ENCODE measurements at places on chromosomes 5 and 9.

DNA sequence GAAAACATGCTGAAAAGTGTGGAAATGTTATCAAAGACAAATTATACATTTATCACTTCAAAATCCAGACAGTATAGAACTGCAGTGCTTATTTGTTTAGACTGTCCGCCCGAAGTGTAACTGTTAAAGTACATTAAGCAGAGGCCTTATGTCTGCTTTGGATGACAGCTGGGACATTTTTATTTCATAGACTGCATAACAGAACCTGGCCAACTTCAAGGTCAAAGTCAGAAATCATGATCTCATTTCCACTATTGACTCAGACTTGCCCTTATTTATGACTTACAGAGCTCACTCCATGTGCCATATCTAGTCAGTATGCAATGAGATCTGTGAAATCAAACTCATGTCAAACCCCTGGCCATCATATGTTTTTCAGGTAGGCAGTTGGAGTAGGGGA, 87.7 kb downstream of the RAB3C start:
- DNase-seq: no peak

DNA sequence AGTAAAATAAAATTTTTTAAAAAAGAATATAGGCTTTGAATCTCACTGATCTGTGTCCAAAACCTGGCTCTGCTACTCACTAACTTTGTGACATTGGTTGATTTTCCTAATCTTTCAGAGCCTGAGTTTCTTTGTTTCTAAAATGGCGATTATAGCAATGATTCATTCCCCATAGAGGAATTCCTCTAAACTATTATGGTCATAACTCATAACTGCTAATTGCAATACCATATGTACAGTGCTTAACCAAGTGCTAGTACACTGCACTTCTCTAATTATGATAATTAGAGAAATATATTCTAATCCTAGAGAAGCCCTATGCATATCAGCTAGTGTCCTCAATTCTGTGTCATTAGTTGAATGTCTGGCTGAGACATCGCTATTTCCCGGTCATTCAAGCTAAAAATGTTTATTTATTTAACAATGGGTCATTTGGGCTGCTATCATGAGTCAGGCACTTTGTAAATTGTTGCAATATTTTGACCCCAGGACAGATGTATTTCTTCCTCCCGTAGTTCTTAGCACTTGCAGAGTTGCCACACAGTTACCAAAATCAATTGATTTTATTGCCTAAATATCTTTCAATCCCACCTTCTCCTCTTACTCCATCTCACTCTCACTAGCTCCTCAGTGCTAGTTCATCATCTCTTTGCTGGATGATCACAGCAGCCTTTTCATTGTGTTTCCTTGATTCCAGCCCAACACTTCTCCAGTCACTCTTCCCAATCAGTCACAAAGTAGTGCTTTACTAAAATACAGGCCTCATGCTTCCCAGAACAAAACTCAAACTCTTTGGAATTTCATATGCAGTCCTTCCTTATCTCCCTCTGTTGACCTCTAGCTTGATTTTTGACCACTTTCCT, 200.9 kb upstream of the PAPPA start:
- DNase-seq: no peak

DNA sequence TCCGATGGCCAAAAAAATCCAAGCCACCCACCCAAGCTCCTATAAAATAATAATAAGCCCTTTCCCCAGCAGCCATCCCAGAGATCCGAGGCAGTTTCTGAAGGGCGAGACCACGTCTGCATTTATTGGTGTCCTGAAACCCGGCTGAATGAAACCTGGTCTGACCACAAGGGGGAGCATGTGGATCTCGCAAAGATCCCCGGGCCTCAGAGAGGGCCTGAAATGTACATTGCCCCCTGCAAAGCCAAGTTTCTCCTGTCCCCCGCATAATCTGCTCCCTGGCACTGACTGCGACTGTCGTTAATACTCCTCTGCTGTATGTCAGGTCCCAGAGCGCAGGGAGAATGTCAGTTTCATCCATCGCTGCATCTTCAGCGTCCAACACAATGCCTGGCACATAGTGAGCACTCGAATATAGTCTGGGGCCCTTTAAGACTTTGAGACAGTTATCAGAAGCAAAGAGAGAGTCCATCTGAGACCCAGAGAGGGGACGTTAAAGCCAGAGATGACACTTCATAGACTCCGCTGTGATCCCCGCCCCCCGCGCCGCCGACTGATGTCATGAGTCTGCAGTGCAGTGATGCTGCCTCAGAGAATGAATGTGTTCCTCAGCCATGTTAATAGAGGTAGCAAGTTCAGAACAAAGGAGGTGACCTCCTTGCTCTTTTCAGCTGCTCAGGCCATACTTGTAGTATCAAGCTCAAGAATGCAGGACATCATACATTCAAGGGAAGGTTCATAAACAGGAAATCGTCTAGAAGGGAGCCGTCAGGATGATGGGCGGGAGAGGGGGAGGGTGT, 74.5 kb upstream of the BARHL1 start:
- DNase-seq: peak; percentile 50

GRCh38 chr9:37547328-37547878, 28.8 kb downstream of the FBXO10 start:
- DNase-seq: no peak

- no peak for DNase-seq
These were observed 202.4 kb upstream of the TBC1D2 start for GRCh38 chr9:98457726-98458370.

DNA sequence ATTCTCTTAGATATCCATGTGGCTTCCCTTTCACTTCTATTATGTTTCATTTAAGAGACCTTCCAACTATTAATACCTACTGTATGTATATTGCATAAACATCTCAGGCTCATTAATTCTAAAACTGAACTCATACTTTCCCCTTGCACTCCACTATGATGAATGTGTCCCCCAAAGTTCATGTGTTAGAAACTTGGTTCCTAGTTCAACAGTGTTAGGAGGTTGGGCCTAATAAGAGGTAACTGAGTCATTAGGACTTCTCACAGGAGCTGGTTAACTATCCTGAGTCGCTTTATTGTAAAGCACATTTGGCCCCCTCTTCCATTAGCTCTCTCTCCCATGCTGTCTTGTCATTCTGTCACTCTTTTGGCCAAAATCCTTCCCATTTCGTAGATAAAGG, 22.0 kb downstream of the ANKHD1 start:
- DNase-seq: no peak

DNA sequence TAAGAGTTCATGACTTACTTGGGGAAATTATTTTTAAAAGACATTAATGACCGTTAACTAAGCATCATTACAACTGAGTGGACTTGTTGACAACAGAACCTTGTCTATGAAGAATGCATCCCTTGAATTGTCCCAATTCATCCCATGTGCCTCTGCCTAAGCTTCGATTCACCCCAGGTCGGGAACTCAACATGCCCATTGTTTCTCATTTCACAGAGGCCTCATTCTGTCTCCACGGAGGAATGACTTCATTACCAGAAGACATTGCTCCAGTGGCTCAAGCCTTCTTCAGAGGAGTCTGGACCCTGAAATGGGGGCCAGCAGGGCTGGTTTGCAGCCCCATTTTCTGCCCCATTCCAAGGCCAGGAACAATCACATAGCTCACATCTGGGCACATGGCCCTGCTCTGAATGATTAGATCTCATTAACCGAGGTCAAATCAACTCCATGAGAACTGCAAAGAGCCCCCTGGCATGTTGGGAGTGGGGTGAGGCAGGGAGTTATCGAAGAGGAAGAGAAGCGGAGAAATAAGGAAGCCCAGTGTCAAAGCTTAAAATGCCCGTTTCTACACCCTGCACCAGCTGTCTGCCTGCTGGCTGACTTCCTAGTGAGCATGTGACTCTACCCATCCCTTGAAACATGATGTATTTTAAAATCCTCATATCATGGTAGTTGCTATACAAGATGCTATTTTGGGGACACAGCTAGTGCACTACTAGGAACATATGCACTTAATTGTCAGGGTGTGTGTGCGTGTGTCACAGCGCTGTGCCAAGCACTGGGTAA, 137.3 kb downstream of the LHFPL2 start:
- no peak for DNase-seq

GRCh38 chr9:137365056-137365455, 57.9 kb downstream of the EXD3 start:
- no peak for DNase-seq

DNA sequence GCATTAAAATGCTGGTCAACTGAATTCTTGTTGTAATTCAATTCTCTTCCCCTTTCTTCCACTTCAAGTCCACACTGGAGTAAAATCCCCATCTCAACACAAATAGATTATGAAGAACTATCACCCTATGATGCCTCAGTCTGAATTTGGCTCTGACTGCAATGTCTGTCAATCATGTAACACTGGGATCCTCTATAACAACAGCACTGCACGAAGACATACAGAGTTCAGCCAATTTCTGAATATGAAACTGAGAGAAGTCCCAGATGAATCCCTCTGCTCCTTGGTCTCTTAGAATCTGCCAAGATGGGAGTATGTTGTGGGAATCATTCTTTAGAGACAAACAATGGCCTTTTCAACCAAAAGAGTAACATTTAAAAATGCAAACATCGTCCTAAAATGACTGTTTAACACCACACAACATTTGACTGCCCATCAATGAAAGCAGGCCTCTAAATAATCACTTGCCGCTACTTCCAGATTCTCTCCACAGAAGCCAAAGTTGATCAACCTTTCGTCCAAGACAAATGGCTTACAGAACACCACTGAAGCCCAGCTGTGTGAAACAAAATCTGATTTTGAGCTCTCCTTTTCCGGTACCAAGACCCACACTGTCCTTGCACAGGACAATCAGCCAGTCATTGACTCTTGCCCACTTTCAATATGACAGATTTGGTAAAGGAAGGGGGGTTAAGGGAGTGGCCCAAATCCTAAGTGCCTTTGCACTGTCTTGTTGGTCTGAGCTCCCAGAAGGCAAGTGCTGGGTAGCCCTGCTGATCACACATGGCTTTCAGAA, 258.0 kb downstream of the EBF1 start:
- DNase-seq: no peak

- DNase-seq: no peak
These were observed at the start of gene PRDM12 for GRCh38 chr9:130664251-130665028. Gene PRDM12, plus strand, starts transcription at chr9:130664594. Its CDS starts 60 bp downstream, at chr9:130664654.

GRCh38 chr5:178376921-178377582, 144.4 kb upstream of the PHYKPL start:
- no peak for DNase-seq

DNA sequence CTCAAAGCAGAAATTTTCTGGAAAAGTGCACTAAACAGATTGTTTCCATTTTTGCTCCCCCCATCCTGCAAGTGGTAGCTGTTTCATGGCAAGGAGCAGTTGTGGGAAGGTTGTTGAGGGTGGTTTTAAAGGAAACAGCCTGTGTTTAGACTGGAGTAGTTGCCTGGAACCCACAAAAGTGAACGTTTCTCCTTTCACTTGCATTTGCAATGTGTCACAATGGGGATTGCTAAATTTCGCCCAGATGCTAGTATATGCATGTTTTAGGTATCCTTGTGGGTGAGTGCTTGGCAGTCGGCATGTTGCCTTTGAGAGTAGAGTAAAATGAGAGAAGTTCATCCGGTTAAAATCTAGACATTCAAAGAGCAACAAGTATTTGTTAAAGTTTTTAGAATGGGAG, 1099.9 kb upstream of the DMAC1 start:
- no peak for DNase-seq

GRCh38 chr5:107696080-107696479, 25.3 kb upstream of the EFNA5 start:
- DNase-seq: no peak

- no peak for DNase-seq
These were observed 80.4 kb downstream of the GRAMD2B start for GRCh38 chr5:126503602-126504104.

GRCh38 chr5:13957032-13957645, 12.7 kb upstream of the DNAH5 start:
- peak; percentile 88 for DNase-seq

DNA sequence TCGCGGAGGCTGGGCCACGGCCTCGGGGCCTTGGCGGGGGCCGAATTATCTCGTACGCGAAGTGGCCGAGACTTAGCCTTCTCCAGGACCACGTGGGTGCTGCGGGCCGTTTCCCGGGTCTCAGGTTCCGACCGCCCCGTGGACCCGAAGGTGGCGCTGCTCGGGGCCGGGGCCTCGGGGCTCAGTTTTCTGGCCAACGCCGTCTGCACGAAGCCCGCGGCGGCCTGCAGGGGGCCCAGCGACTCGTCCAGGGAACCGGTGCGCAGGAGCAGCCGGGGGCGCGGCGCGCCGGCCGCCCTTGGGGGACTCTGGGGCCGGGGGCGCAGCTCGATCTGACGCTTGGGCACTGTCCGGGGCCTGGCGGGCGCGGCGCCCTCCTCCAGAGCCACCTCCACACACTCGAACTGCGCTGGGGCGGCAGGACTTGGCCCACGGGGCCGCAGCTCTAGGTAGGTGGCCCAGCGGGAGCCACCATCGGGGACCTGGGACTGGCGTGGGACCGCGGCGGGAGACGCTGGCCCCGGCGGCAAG, 716 bp downstream of the PROB1 start:
- DNase-seq: peak; percentile 50

DNA sequence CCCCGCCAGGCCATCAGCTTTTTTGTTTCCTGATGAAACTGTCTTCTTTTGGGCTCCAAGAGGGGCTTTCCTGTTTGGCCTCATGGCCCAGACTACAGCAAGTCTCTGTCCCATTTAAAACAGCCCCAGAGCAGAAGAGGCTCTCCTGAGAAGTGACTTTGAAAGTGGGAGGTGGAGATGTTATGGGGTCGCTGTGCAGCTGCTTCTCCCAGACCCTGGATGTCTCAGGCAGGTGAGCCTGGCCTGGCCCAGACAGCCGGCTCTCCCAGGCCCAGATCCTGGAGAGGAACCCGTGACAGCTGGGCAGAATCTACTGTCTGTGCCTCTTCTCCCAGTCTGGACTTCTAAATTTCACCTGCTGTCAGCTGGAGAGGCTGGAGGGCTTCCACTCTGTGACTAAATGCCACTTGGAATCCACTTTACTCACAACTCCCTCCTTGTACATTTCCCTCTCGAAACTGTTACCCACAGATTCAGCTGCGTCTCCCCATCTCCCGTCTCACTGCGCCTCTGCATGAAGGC, 20.6 kb downstream of the FAM78A start:
- DNase-seq: peak; percentile 85

DNA sequence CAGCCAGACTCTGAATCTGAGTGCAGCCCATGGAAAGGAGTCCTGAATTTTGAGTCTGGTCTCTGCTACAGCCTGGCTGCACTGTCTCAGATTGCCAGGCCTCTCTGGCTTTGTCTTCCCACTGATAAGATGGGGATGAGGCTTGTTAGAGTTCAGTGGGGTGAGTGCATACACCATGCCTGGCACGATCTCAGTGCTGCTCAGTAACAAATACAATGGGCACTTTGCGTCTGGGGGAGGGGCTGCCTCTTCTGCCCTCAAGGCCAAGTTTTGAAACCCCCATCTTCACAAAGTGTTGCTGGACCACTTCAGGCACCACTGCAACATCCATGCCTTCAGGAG, 49.0 kb downstream of the PPARGC1B start:
- DNase-seq: no peak

- DNase-seq: peak; percentile 63
These were observed 50.8 kb upstream of the CTNNA1 start for GRCh38 chr5:138702166-138703077.

- DNase-seq: no peak
These were observed 110.5 kb downstream of the ADAMTS12 start for GRCh38 chr5:33781286-33781685.

GRCh38 chr5:150397146-150397781, 15.4 kb downstream of the CD74 start:
- no peak for DNase-seq

- no peak for DNase-seq
These were observed 42.4 kb upstream of the ZBED3 start for GRCh38 chr5:77129391-77129990.

Data from NCI-H524 (cell line).